Globus pallidus (tissue), 1 donor: ENCODE measurements at places on chromosomes 7 and 10.

- DNase-seq, result no peak
Measured at GRCh38 chr10:103852189-103852711, 3.1 kb downstream of the SH3PXD2A start.

- no peak for DNase-seq
Measured at GRCh38 chr7:72444026-72444776, 32.1 kb upstream of the CALN1 start.

DNA sequence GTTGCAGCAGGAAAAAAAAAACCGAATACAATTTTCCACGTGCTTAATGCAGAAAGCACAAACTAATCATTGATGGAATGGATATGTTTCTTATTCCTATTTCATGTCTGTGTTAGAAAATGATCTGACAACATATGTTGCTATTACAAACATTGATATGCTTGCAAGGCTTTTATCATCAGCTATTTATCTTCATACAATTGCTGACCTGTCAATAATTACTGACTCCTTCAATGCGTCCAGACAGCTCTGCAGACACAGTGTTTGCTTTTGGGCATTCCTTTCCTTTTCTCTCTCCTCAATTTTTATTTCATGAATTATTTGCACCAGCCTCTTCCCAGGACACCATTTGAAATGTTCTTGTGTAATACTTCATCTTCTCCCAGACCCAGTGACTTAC, 246.2 kb downstream of the SEC23IP start:
- no peak for DNase-seq

DNA sequence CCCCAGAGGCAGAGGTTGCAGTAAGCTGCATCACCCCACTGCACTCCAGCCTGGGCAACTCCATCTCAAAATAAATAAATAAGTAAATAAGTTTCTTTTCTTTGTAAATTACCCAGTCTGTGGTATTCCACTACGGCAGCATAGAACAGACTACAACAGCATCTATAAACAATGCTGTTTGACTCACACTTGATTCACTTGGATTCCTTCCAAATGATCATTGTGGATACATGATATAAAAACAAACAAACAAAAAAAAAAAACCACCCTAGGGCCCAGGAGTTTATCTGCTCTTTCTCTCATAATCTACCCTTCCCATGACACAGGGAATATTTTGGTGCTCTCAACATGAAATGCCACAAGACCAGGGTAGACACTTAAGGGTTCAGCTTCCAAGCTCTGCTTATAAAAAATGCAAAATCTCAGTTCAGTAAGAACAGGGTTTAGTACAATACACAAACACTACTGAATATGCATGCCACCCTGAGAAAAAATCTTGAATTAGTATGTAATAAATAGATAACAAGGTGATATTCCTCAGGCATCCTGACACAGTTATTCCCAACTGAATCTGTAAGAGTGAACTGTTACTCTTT, 200.9 kb downstream of the FAM107B start:
- DNase-seq, result no peak

DNA sequence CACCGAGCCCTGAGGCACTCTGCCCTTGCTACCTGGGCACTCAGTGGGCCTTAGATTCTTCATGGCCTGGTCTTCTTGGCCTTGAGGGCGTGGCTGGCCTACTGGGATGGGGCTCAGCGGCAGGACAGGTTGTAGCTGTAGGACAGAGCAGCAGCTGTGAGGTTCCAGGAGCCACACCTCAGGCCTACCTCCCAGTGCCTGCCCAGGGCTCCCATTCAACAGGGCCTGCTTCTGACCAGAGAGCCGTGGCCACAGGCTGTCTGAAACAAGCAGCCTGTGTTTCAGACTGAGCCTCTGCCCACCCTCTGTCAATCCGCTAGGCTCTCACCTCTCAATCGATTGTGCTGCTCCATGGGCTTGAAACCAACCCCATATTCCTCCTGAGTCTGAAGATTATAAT, 928.0 kb upstream of the ZNF722 start:
- DNase-seq, result no peak

GRCh38 chr10:17153321-17153720, 23.7 kb upstream of the CUBN start:
- DNase-seq, result no peak

- no peak for DNase-seq
Measured at GRCh38 chr7:142553216-142553615, 196.1 kb upstream of the PRSS1 start.

GRCh38 chr10:34514290-34514689, 300.8 kb downstream of the PARD3 start:
- no peak for DNase-seq

GRCh38 chr10:109780997-109781396, 142.3 kb downstream of the XPNPEP1 start:
- DNase-seq, result no peak

- DNase-seq, result no peak
Measured at GRCh38 chr7:71638108-71638507, 506.2 kb downstream of the GALNT17 start.

DNA sequence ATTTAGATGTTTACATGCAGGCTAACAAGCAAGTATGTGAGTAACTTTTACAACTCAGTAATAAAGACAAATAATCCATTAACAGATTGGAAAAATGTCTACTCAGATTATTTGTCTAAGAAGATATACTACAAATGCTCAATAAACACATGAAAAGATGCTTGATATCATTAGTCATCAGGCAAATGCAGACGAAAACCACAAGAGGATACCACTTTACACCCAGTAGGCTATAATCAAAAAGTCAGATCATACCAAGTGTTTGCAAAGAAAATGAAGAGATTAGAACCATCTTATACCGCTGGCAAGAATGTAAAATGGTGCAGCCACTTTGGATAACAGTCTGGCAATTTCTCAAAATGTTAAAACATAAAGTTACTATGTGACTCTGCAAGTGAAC, 84.1 kb downstream of the MALSU1 start:
- DNase-seq, result no peak

GRCh38 chr7:97004247-97005182, 838 bp upstream of the DLX6 start:
- DNase-seq, result no peak

DNA sequence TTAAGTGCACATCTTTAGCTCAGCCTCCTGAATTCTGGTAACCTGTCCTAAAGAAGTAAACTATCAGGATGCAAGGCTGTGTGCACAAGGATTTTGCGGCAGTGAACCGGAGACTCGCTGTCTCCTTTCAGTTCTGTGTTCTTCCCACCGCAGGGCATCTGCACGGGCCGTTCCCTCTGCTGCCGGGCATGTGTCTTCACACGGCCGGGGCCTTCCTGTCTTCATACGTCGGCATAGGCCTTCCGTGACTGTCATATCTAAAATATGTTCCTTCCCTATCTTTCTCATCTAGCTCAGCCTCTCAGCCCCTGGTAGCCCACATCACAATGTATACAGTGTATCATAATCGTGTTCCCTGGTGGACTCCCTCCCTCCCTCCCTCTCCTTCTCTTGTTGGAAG, 16.4 kb downstream of the PALD1 start:
- no peak for DNase-seq

GRCh38 chr10:14447094-14447839, 116.5 kb upstream of the FRMD4A start:
- DNase-seq, result no peak

GRCh38 chr10:17878896-17879295, 69.7 kb downstream of the MRC1 start:
- DNase-seq, result no peak

DNA sequence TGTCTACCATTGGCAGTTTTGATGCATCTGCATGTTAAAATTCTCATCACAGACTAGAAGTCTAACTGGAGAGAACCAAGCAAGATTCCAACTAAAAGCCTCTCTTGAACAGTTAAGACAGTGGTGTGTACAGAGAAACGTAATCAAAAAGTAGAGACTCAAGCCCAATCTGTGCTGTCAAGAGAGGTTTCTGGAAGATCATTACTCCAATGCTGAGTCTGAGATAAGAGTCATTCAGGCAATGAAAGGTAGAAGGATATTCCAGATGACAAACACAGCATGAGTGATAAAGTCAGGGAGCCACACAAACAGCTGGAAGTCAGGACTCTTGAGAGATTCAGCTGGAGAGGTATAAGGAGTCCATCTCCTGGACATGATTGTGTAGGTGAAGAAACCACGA, 48.7 kb downstream of the IQUB start:
- no peak for DNase-seq

GRCh38 chr7:1943933-1944618, 274.0 kb downstream of the ELFN1 start:
- no peak for DNase-seq

DNA sequence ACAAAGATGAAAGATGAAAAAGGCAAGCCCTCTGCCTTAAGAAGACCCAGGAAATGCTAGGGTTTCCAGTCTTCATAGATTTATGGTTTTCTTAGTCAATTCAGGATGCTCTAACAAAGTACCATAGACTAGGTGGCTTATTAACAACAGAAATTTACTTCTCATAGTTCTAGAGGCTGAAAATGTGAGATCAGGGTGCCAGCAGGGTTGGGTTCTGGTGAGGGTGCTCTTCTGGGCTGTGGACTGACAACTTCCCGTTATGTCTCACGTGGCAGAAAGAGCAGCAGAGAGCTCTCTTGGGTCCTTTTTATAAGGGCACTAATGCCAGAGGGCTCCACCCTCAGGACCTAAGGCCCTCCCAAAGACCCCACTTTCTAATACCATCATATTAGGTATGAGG, 23.7 kb downstream of the ELMO1 start:
- DNase-seq, result no peak

- no peak for DNase-seq
Measured at GRCh38 chr7:84364708-84365107, 170.1 kb upstream of the SEMA3A start.

- no peak for DNase-seq
Measured at GRCh38 chr7:53719122-53719521, 683.7 kb downstream of the POM121L12 start.

DNA sequence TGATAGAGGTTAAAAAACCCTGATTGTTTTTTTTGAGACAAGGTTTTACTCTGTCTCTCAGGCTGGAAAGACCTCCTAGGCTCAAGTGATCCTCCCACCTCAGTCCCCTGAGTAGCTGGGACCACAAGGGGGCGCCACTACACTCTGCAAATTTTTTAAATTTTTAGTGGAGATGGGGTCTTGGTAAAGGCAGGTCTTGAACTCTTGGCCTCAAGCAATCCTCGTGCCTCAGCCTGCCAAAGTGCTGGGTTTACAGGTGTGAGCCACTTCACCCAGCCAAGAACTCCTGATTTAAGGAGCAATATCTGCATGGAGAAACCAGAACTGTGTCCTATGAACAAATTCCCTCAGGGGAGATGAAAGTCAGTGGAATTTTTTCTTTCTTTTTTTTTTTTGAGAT, 7.3 kb upstream of the KLHDC10 start:
- DNase-seq, result no peak

GRCh38 chr10:102918817-102919245, 737 bp downstream of the CNNM2 start:
- no peak for DNase-seq

- DNase-seq, result no peak
Measured at GRCh38 chr7:84669177-84669732, 474.7 kb upstream of the SEMA3A start.
